ENCODE measurements at places on chromosomes 1 and 21.
A peak's percentile ranks its signal among the peaks of the same experiment; 100 is the strongest.

GRCh38 chr1:161307230-161307768 lies 2.5 kb downstream of the MPZ start:
- DNase-seq, result no peak

- DNase-seq, result no peak
Observed at GRCh38 chr21:30349572-30349971, 1.2 kb upstream of the KRTAP23-1 start.

DNA sequence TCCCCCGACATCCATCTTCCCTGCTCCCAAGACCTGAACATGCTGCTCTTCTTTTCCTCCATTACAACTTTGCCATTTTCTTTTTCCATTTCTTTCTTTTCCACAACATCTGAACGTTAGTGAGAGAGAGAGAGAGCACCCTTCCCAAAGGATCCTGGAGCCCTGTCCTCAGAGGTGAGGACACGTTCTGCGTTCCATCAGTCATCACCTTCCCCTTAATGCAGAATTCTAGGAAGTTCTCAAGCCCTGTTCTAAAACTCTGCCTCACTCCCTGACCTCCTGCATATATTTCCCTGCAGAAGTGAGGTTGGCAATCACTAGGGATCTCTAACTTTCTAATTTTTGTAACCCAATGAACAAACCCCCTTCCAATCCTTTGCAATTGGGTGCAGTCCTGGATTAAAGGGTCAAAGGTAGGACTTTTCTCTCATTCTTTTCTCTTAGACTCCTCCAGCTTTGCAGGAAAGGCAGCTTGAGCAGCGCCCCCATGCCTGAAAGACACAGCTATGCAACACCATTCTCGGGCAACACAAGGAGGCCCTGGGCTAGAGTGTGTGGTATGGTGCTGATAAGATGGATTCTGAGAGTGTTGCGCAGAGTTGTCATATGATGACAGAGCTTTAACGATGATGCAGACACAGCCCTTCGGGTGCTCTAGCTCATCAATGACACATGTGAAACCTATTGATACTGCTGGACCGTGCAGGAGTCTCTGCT lies 59.2 kb upstream of the TNR start:
- no peak for DNase-seq

GRCh38 chr1:115461526-115461925 lies 123.5 kb upstream of the NGF start:
- DNase-seq, result no peak

DNA sequence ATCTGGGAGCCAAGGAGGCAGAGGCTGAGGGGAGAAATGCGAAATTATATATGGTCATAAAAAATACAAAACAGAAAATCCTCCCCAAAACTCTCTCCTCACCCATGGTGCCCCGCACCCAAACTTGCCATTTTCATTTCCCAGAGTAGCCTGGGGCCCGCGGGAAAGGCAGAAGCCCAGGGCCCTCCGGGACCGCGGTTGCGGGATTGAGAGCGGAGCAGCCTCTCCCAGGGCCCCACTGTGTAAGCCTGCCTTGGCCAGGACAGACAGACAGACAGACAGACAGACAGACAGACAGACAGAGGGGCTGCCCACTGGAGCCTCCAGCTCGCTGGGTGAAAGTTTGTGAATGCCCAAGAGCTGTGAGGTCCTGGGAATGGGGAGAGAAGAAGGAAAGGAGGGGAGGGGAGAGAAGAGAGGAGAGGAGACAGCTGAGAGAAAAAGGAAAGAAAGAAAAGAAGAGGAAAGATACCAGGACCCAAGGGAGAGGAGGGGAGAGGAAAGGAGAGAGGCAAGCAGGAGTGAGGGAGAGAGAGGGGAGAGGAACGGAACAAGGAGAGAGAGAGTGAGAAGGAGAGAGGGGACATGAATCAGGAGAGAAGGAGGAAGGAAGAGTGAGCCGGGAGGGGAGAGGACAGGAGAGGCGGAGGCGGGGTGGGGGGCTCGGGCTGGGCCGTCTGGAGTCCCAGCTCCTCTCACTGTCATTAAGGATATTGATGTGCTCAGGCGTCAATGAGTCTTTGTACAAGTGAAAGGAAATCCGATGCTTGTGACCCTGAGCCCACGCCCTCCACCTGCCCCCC lies 69.3 kb upstream of the CASZ1 start:
- DNase-seq, result no peak

GRCh38 chr1:179247923-179248322 lies 18.4 kb upstream of the ABL2 start:
- DNase-seq, result no peak

DNA sequence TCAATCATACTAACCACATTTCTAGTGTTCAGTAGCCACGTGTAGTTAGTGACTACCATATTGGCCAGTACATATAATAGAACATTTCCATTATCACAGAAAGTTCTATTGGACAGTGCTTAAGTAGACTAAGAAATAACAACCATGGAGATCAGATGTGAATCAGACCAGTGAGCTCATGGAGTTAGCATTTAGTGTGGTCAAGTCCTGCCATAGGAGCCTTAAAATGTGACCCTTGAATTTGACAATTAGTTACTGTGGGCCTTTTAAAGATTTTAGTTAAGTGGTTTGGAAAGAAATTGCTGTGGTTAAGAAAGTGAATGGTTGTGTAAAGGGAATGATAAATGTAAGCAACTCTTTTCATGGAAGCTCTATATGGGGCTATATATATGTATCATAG lies 123.4 kb downstream of the POU2F1 start:
- no peak for DNase-seq

GRCh38 chr21:42161956-42162681 lies 56.8 kb upstream of the ABCG1 start:
- peak; percentile 27 for DNase-seq

DNA sequence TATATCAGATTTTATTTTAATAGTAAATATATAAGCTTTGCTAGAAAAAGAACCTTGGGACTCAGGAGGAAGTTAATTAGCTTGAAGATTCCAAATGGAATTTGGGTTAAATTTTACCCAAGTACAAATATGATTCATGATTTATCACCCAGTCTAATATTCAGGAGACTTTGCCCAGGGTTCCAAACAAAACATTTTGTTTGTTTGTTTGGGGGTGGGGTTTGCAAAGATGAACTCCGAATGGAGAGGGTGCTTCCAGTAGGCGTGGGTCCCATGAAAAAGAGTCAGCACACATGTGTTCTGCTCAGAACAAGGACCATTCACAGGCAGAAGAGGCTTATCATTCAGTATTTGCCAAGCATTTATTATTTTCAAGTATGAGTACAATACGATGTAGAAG lies 23.5 kb downstream of the KCNT2 start:
- DNase-seq, result no peak

DNA sequence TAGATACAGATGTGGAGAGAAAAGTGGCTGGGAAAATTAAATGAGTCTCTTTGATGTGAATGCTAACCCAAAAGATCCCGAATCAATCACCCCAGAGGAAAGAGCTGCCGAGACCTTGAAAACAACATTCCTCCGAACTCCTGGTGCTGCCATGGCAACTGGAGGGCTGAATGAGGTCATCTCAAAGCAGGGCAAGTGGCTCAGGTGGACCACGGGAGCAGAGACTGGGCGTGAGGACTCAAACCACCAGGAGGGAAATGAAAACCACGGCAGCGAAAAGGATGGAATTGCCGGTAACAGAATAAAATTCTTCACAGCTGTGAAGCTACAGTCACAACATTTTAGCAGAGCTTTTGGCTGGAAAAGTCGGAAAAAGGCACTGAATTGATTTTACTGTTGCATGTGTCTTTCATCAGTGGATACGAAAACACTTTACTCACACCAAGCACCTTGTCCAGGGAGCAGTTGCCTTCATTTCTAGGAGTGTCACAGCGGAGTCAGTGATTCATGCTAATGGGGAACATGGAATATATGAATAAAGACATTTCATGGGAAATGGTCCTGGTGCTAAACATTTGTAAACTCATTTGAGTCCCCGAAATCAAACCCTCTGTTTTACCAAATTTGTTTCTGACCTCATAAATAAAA lies 23.2 kb upstream of the BECN2 start:
- no peak for DNase-seq

- DNase-seq, result no peak
Observed at GRCh38 chr1:94255476-94255875, 18.1 kb upstream of the ARHGAP29 start.

All from activated T-cell treated with anti-CD3 and anti-CD28 coated beads, Interleukin-2, amount 50 U/mL, for 72 hours (primary cell).